Activated naive CD4-positive, alpha-beta T cell treated with anti-CD3 and anti-CD28 coated beads, Interleukin-2, amount 50 U/mL, for 72 hours (primary cell): ENCODE measurements at places on chromosomes 3 and 15.

GRCh38 chr15:99385865-99386264, 134.6 kb downstream of the LRRC28 start:
- DNase-seq, result no peak

GRCh38 chr3:40224796-40225515, 84.6 kb upstream of the EIF1B start:
- DNase-seq, result no peak

GRCh38 chr15:42584031-42584765, 8.8 kb downstream of the STARD9 start:
- DNase-seq, result no peak

GRCh38 chr15:35725353-35725752, 179.4 kb upstream of the DPH6 start:
- no peak for DNase-seq

DNA sequence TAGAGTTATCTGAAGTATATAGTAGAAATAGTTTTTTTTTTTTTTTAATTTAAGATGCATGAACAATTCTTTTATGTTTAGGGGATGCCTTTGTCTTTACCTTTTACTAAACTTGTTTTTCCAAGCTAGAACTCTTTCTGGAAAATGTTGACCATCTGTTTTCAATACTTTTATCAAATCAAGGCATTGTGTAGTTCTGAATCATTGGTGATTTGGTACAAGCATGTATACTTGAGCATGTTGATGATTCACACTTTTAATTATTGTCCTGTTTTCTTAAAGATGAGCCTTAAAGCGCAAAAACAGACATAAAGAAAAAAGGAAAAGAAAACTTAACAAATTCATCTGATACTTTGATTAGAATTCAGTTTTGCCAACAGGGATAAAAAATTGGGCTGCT, 28.3 kb downstream of the PDCD6IP start:
- no peak for DNase-seq

GRCh38 chr3:10556312-10556711, 50.9 kb upstream of the ATP2B2 start:
- no peak for DNase-seq

- no peak for DNase-seq
Measured at GRCh38 chr3:26515351-26515750, 107.2 kb upstream of the LRRC3B start.

- no peak for DNase-seq
Measured at GRCh38 chr3:186807231-186807630, 949 bp upstream of the RFC4 start.

DNA sequence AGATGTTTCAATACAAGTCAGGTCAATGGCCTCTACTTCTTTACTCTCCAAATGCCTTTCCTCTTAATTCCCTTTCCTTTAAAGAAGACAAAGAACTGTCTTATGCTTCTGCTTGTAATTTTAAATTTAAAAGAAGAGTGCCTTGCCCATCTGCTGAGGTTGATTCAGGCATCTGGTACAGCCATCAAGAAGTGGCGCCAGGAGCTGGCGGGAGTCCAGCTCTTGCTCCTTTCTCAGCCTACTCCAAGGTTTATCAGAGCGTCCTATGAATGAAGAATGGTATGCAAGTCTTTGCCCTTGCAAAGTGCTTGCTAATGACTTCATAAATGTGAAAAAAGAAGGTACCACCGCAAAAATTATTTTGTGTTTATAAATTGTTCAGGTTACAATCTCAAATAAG, 294.6 kb upstream of the TGFBR2 start:
- no peak for DNase-seq

DNA sequence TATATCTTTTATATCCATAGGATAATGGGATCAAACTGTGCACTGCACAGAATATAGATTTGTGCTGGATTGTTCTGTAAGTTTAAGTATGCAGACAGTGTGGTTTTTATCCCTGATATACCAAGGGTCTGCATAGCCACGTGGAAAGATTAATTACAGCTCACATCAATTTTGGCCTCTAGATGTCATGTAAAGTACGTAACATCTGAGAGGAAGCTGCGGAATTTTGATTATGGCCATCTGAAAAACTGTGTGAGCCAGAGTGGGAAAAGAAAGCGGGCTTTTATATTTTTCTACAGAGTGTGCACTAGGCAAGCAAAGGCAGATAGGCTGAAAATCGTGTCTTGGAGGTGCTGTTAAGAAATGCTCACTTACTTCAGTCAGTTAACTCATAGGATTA, 562.7 kb downstream of the GBE1 start:
- DNase-seq, result no peak

DNA sequence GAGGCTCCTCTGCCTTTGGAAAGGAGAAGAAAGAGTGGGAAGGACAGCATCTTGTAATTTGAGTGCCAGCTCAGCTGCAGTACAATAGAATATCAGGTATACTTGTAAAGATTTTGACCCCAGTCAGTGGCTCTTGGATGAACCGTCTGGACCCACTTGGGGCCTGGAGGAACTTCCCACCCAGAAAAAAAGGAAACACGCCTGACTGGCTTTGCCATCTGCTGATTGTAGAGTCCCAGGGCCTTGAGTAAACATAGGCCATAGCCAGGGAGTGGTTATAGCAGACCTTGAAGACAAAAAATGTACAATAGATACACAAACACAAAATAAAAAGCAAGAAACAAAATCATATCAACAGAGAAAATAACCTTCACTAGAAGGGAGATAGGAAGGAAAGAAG, 112.1 kb downstream of the GOLIM4 start:
- DNase-seq, result no peak

DNA sequence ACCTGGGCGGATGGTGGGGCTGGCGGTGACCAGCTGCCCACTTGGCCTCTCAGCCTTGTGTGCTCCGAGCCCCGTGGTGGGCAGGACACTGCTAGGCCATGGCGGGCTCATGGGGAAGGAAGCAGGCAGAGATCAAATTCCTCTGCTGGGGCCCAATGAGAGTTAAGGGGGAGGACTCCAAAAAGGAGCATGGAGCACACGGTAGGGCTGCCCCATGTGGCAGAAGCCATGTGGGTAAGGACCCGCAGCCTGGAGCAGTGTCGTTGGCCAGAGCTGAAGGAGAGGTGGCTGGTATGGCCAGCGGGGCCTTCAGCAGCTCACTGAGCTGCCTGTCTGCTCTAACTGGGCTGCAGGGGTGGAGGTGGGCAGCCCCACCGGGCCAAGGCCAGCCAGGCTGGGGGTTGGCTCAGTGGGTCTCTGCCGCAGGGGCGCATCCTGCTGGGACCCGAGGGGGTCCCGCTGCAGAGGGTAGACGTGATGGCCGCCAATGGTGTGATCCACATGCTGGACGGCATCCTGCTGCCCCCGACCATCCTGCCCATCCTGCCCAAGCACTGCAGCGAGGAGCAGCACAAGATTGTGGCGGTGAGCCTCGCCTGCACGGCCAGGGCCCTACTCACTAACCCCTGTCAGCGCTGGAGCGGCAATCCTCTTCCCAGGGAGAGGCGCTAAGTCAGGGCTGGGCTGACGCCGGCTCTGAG, 11.3 kb downstream of the STAB1 start:
- no peak for DNase-seq
